ENCODE measurements at places on chromosomes 3 and 15.
A peak's percentile ranks its signal among the peaks of the same experiment; 100 is the strongest.

- DNase-seq: no peak
These were observed 15.8 kb downstream of the PLXNA1 start for GRCh38 chr3:126998728-126999127.

- no peak for DNase-seq
These were observed 55.8 kb downstream of the ADCY5 start for GRCh38 chr3:123392871-123393620.

DNA sequence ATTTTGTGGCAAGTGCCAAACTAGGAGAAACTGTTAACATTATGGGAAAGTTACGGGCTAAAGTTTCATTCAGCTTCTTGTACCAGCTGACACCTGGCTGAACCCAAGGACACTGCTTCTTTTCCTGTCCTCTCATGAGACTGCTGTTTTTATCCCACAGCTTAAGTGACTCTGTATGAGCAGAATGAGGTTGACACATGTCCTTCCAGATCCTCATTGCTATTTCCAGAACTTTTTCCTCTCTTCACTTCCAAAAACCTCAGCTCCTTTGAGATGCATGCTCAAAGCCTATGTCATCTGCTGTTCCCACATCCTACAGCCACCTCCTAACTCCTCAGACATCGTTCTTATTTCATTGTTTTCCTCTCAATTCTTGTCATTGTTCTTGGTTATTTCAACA, 183.6 kb downstream of the DCLK3 start:
- no peak for DNase-seq

- no peak for DNase-seq
These were observed 337.1 kb downstream of the IL20RB start for GRCh38 chr3:137294839-137295238.

DNA sequence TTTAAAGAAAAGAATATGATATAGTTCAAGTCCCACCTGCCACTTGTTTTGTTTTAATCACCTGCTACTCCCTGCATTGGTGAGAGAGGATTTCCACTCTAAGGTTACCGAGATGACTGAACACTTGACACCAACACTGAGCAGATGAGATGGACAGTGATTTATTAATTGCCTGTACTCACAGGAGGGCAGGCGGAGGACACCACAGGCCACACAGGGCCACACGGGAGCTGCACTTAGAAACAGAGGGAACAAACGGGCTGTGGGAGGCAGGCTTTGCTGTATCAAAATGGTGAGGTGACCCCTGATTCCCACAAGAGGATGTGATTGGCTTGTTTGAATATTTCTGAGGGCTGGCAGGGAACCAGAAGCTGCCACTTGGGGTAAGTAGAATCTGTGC, 10.8 kb downstream of the MINAR1 start:
- no peak for DNase-seq

DNA sequence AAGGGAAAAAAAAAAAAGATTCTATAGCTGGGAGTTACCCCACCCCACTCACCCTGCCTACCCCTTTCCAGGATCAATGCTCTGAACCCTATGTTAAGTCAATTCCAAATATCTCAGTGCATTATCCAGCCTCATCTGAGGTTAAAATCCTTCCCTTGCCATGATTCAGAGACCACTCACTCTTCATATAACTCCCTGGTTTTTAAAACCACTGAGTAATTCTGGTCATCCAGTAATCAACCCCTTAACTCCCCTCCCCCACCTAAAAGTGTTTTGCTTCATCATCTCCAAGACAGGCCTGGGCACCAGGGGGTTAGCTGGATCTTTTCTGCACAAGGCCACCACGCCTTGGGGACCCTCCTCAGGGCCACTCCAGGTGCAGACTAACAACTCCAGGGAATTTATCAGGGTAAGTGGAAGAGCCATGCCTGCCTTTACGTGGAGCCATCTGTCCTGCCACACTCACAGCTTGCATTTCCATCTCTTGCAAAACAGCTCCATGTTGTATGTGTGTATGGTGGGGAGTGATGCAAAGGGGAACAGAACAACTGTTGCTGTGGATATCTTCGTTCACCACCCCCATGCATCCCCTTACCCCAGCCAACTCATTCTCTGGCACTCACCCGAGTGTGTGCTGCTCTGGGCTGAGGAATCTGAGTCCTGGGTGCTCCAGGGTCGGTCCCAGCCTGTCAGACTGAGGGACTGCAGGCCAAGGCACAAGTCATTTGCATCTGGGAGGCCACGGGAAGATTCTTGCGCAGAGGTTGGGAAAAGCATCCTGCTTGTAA, 30.7 kb upstream of the RPS17 start:
- DNase-seq: no peak

- DNase-seq: no peak
These were observed 535.4 kb upstream of the BCHE start for GRCh38 chr3:166372571-166373106.

- DNase-seq: peak; percentile 16
These were observed 13.5 kb downstream of the MCCC1 start for GRCh38 chr3:183085634-183086390.

DNA sequence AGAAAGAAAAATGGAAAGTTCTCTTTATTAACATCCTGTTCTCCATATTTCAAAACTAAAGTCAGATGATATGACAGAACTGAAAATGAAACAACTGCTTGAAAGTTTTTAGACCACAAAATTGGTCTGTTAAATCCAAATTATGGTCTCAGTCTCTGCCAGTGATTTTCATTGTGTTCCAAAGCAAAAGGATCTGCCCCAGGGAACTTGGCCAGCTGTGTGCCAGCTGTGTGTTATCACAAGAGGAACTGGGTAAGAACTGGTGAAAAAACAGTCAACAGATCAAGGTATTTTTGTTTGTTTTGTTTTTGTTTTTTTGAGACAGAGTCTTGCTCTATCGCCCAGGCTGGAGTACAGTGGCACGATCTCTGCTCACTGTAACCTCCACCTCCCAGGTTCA, 323.3 kb downstream of the CTNNB1 start:
- DNase-seq: peak; percentile 7

DNA sequence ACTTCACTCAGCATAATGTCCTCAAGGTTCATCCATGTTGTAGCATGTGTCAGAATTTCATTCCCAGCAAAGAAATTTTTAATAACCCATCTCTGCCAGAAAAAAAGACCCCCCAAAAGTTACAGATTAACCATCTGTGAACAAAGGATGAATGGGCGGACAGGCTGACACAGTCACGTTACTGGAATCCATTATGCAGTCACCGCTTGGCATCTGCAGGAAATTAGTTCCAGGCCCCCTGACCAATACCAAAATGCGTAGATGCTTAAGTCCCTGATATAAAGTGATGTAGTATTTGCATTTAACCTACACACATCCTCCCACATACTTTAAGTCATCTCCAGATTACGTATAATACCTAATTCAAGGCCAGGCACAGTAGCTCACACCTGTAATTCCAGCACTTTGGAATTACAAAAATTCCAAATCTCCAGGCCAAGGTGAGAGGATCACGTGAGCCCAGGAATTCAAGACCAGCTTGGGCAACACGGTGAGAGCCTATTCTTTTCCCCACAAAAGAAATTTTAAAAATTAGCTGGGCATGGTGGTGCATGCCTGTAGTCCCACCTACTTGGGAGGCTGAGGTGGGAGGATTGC, 1.5 kb upstream of the SLC12A8 start:
- no peak for DNase-seq

- DNase-seq: peak; percentile 48
These were observed 9.6 kb downstream of the OSBPL11 start for GRCh38 chr3:125585595-125586223.

DNA sequence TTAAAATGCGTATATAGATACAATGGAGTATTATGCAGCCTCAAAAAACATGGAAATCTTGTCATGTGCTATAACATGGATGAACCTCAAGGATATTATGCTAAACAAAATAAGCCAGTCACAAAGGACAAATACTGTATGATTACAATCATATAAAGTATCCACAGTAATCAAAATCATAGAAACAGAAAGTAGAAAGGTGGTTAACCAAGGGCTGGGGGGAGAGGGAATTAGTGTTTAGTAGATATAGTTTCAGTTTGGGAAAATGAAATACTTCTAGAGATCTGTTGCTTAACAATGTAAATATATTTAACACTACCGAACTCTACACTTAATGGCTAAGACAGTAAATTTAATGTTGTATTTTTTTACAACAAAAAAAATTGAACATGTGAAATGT, 9.0 kb downstream of the TOP2B start:
- no peak for DNase-seq

DNA sequence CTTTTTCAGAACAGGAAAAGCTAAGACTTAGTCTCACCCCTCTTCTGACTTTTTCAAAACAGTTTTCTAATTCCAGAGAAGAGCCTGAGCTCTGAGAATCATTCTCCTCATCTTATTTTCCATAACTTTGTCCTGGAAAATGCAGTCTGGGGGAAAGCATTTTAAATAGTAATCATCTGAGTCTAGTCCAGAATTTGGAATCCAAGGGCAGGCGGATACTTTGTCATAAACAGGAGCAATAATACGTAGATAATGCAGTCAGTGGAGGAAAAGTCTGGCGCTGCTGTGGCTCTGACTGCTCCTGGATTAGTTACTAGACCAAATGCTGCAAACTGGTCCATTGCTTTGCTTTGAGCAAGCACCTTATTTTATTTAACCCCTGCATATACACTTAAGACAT, 285.0 kb downstream of the THSD4 start:
- no peak for DNase-seq

GRCh38 chr3:155807823-155808222, 1.7 kb upstream of the C3orf33 start:
- DNase-seq: no peak

DNA sequence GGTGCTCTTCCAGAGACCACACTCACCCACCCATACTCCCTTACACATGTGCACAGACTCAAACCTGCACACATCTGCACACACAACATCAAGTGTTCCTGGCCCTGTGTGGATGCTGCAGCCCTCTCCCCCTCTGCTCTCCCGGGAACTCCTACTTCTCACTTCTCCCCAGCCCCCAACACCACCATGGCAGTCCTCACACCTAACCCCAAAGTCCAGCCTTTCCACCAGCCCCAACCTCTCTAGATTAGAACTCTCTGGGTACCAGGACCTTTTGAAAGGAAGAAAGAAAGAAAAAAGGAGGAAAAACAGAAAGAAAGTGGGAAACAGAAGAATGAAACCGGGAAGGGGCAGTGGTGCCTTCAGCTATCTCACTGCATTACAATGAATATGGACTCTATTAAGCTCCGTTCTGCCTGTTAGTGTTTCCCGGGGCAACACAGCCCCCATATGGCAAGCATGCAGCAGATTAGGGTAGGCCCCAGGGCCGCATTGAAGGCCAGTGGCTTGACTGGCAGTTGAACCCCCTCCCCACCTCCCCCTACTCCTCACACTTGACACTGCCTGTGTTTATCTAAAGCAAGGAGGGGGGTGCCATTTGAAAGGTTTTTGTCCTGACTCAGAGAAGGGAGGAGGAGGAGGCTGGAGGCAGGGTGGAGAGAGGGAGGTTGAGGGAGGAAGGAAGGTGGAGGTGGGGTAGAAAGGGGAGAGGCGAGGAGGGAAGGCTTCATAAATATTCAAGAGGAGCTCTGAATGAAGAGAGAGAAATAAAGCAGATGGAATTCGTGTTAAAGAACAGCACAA, 30.1 kb downstream of the BOC start:
- DNase-seq: no peak

GRCh38 chr15:45253330-45253729, 1.3 kb downstream of the SLC28A2 start:
- DNase-seq: no peak

GRCh38 chr3:129838086-129838485, 55.4 kb downstream of the TMCC1 start:
- no peak for DNase-seq

- DNase-seq: no peak
These were observed 153.8 kb downstream of the EEFSEC start for GRCh38 chr3:128307029-128307633.

- no peak for DNase-seq
These were observed 29.0 kb upstream of the OSBPL11 start for GRCh38 chr3:125624341-125624740.

DNA sequence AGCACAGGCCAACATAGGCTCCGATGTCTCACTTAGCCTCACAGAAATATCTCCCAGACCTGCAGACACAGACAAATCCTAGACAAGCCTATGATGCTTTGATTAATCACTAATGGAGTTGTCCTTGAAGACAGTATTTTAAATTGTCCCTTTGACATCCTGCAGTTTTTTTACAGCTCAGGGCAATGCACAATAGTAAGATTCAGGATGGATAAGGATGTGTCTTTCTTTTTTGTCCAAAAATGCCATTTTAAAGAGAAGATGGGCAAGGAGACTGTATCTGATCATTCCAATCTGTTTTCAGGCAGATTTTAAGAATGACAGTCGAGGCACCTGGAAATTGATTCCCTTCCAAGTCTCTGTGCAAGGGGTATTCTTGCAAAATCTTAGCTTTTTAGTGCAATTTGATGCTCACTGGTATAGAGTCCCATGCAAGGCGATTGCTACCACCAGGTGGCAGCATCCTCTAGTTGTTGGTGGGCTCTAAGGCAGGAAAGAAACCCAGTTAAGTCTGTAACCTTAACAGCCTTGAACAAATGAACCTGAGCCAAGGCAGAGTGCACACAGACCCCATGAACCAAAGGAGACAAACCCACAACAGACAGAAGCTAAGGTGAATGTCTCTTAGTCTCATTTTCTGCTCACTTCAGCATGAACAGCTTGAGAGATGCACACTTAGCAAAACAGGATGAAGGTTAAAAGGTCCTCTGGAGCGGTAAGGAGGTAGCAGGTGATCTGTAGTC, 51.2 kb upstream of the MINAR1 start:
- DNase-seq: peak; percentile 73

- DNase-seq: no peak
These were observed 71.4 kb downstream of the EXOG start for GRCh38 chr3:38567498-38567897.

DNA sequence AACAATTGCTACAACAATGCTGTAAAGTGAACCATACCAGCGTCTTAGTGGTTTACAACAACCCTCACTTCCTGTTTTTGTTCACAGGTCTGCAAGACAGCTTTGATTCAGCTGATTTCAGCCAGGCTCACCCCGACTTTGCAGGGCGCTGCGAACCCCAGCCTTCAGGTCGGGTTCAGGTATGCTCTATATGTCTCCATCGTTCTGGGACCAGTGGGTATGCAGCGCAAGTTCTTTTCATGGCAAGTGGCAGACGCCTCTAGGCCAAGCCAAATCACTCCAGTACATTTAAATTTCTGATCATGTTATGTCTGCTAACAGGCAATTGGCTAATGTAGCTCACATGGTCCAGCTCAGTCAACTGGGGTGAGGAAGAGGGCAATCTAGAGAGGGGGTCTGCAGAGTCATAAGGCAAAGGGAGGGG, 52.4 kb upstream of the RGMA start:
- DNase-seq: peak; percentile 53

- DNase-seq: no peak
These were observed 7.3 kb downstream of the ESYT3 start for GRCh38 chr3:138441742-138442141.

- DNase-seq: no peak
These were observed 85.5 kb upstream of the LRTM1 start for GRCh38 chr3:55013145-55013925.

DNA sequence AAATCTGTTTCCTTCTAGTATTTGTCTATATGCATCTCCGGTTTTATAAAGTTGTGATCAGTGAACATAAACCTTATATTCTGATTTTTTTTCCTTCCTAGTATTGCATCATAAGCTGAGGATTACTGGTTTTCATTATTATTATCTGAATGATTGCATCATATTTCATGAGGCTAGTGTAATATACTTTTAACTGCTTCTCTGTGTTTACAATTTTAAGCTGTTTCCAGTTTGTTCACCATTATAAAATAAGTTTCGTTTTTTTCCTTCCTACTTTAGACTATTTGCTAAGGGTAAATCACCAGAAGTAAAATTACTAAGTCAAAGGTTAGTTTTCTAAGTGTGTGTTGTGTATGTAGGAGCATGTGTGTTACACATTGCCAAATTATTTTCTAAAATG, 20.2 kb downstream of the SEMA6D start:
- no peak for DNase-seq
